ENCODE measurements at places on chromosomes 12 and 14.

- DNase-seq: no peak
Measured at GRCh38 chr12:18951218-18951617, 178.3 kb upstream of the PLEKHA5 start.

- DNase-seq: no peak
Measured at GRCh38 chr14:104656014-104656714, 33.3 kb upstream of the INF2 start.

DNA sequence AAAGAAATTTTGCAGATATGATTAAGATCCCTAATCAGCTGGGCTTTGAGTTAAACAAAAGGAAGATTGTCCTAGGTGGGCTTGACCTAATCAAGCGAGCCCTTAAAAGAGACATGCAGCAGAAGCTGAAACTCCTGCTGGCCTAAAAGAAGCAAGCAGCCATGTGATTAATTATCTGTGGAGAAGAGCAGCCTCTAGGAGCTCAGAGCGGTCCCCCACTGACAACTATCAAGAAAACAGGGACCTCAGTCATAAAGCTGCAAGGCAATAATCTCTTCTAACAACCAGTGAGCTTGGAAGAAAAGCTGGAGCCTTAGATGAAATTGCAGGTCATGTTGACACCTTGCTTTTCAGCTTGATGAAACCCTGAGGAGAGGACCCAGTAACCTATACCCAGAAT is 288.9 kb upstream of the CLEC14A start:
- no peak for DNase-seq

- DNase-seq: no peak
Measured at GRCh38 chr12:31768046-31768445, 39.2 kb upstream of the AMN1 start.

GRCh38 chr12:14941369-14941768 is 3.0 kb upstream of the ERP27 start:
- no peak for DNase-seq

- no peak for DNase-seq
Measured at GRCh38 chr12:93429448-93429847, 12.3 kb downstream of the UBE2N start.
